Foreskin keratinocyte (primary cell): ENCODE measurements at places on chromosomes 7 and 10.

GRCh38 chr7:1095621-1096155 is 7.8 kb downstream of the GPER1 start:
- no peak for DNase-seq

DNA sequence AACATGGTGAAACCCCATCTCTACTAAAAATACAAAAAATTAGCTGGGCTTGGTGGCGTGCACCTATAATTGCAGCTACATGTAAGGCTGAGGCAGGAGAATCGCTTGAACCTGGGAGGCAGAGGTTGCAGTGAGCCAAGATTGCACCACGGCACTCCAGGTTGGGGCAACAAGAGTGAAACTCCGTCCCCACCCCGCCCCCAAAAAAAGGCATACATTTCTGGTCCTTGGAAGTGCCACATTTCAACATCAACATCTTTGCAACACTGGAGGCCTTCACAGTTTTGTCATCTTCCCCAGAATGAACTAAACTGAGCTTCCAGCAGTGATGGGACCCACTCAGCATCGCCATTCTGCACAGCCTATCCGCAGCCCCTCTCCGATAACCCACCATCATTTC is 36.6 kb downstream of the FAM53B start:
- DNase-seq: no peak

DNA sequence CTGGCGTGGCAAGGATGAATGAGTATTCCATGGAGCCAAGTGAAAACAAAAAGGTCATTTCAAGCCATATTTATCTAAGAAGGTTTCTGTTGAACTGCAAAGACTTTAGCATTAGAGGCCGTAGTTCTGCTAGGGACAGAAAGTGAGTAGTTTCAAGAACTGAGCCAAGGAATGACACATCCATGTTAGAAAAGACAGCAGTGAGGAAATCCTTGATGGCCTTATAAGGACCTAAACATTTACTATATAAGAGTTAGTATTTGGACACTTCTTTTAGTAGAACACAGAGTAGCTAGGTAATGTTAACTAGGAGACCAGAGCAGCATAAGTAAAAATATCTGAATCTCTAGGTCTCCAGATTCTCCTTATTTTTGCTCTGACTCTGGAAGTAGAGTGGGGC is 329.8 kb upstream of the SEMA3D start:
- DNase-seq: no peak

GRCh38 chr7:158266426-158266816 is 321.2 kb downstream of the PTPRN2 start:
- DNase-seq: no peak

DNA sequence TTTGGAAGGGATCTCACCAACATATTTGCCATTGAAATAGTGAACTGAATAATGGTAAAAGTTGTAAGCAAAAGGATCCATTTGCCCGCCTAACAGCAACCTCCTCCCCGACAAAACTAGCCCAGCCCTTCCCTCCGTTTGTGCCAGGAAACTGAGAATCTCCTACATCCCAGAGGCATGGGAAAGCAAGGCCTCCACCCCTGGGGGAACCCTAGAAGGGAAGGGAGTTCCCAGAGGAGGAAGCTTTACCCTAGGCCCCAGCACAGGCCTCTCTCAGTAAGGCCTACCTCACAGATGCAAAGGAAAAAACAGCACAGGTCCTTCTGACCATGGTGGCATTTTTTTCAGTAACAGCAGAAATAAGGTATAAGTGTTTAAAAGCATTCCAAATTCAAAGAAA is 229.7 kb downstream of the ELMO1 start:
- DNase-seq: no peak

DNA sequence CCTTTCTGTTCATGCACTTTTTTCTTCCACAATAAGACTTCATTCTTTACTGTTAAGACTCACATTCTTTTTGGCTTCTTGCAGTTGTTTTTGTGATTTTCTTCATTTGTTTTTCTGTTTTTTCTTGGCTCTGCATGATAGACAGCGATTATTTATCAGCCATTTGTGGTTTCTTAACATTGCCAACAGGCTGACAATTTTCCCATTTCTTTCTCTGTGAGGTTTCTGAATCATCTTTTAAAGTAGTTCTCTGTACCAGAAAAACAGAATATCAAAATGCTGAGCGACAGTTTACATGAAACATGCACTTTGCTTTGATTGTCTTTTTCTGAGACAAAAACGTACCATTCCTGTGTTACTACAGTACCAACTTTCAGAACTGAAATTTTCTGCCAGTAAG is 334.2 kb upstream of the MAGI2 start:
- no peak for DNase-seq

GRCh38 chr7:47197486-47197885 is 384.4 kb downstream of the TNS3 start:
- no peak for DNase-seq

DNA sequence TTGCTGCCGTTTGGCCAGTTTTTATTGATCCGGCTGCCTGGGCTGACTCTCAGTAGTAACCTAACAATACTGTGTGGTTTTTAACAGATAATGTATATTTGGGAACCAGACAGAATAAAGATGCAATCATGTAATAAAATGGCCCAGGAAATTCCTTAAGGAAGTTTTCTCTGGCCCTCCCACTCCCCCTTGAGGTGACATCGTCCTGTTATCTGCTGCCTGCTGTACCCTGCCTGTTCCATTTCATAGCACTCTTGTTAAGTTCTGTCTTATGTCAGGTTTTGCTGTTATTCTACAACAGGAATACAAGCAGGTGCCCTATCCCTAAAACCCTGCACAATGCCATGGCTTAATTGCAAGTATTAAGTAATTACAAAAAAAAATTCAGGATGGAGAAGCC is 12.5 kb downstream of the ITGB8 start:
- DNase-seq: no peak

- DNase-seq: no peak
Measured at GRCh38 chr10:119020627-119020946, 8.9 kb upstream of the NANOS1 start.

DNA sequence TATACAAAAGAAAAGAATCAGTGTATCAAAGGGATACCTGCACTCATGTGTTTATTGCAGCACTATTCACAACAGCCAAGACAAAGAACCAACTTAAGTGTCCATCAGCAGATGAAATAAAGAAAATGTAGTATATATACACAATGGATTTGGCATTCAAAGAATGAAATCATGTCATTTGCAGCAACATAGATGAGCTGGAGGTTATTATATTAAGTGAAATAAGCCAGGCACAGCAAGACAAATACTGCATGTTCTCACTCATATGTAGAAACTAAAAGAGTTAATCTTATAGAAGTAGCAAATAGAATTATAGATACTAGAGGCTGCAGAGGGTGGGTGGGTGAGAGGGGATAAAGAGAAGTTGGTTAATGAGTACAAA is 28.3 kb downstream of the CNOT4 start:
- DNase-seq: no peak

DNA sequence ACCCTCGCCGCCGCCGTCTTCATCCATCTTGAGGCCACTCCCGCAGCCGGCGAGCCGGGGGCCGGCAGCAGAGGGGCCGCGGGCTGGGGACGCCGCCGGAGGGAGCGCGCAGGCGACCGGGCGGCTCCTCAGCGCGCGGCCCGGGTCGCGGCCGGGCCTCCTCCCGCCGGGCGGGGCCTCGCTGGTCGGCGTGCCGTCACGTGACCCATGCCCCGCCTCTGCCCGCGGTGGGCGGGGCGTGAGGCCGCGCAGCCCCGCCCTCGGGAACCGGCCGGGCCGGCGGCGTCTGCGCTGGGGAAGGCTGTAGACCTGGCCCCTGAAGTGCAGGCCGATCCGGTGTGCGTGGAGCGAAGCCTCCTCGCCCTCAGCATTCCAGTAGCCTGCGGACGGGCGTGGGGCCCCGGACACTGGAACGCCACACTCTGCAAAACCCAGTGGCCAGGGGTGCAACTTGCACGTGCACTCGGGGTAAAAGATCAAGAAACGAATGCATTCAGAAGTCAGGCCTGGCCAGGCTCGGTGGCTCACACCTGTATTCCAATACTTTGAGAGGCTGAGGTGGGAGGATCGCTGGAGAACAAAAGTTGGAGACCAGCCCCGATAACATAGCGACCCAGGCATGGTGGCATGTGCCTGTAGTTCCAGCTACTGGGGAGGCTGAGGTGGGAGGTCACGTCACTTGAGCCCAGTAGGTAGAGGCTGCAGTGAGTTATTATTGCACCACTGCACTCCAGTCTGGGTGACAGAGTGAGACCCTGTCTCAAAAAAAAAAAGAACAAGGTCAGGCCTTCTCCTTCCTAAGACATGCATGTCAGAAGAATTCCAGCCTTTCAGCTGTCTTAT is at the start of gene CYTH3:
Gene CYTH3 (minus strand): TSS at position 144 of the 843 bp plus-strand sequence. CDS start 117 bp downstream, at position 27.
- peak; percentile 52 for DNase-seq
